ENCODE measurements at places on chromosomes 13 and 19.

- DNase-seq, result no peak
Measured at GRCh38 chr19:1019616-1019961, 1.3 kb downstream of the TMEM259 start.

- DNase-seq, result no peak
Measured at GRCh38 chr13:102729560-102730270, 34.9 kb upstream of the METTL21C start.

- no peak for DNase-seq
Measured at GRCh38 chr19:43774103-43774939, 6.5 kb downstream of the KCNN4 start.

- peak; percentile 3 for DNase-seq
Measured at GRCh38 chr13:19860884-19861655, 2.4 kb downstream of the ZMYM5 start.

DNA sequence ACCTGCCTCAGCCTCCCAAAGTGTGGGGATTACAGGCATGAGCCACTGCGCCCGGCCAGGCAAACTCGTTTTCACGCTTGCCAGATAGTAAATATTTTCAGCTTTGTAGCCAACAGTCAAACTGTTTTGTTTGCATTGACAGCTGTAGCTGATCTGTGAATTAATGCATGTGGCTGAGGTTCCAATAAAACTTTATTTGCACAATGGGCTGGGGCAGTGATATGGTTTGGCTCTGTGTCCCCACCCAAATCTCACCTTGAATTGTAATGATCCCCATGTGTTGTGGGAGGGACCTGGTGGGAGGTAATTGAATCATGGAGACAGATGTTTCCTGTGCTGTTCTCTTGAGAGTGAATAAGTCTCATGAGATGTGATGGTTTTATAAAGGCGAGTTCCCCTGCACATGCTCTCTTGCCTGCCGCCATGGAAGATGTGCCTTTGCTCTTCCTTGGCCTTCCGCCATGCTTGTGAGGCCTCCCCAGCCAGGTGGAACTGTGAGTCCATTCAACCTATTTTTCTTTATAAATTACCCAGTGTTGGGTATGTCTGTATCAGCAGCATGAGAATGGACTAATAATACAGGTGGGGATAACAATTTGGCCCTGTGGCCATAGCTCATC, 22.4 kb upstream of the RANBP3 start:
- DNase-seq, result no peak

GRCh38 chr19:33715462-33715861, 81.2 kb upstream of the KCTD15 start:
- DNase-seq, result no peak

- no peak for DNase-seq
Measured at GRCh38 chr13:29532116-29532515, 63.4 kb downstream of the SLC7A1 start.

- DNase-seq, result no peak
Measured at GRCh38 chr19:35433448-35433847, 14.6 kb upstream of the FFAR2 start.

GRCh38 chr19:18193388-18194180, 566 bp downstream of the MPV17L2 start:
- no peak for DNase-seq

GRCh38 chr13:73138638-73139491, 80.1 kb downstream of the KLF5 start:
- no peak for DNase-seq

GRCh38 chr13:60647547-60647946, 250.5 kb downstream of the TDRD3 start:
- no peak for DNase-seq

- no peak for DNase-seq
Measured at GRCh38 chr19:46254776-46255175, 25.2 kb downstream of the IGFL1 start.

DNA sequence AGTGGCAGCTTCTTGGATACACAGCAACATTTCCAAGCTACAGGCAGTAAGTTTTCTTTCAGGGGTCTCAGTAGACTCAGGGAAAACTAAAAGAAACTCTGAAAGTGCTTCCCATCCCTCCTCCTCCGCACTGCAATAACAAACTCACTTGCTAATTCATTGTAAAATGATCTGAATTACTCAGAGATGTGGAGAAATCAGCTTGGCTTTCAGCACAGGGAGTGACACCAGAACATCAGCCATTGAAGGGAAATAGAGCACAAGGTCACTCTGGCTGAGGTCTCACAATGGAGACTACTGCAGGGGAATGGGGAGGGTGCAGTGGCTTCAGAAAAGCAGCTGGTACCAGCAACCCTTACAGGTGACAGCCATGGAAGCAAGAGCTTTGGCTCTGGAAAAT, 137.3 kb upstream of the SERP2 start:
- no peak for DNase-seq

DNA sequence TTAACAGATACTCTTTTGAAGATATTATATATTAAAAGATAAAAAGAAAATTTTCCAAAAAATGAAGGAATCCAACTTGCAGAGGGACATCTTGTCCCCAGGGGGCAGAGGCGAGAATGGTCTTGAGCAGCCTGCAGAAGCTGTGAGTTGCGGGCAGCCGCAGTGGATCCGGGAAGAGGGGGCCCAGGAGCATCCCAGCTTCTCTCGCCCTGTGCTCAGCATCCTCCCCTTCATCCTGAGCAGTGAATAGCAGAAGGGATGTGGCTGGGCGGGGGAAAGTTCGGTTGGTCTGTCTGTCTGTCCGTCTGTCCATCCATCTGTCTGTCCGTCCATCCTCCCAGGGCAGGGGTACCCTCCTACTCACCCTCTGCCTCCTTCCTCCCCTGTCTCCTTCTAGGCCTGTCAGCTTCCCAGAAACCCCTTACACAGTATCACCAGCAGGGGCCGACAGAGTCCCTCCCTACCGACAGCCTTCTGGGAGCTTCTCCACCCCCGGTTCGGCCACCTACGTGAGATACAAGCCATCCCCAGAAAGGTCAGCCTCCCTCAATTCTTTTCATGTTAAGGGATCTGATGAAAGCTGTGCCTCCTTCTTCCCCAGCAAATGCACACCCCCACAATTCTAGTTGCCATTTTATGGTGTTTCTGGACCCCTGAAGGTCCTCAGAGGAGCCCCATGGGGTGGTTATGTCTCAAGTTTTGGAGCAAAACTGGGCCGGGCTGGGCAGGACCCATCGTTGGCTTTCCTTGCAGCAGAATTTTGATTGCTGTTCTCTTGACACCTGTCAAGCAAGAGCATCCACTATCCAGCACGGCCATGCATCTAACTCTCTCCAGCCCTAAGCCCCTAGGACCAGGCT, 81.6 kb downstream of the DPF1 start:
- DNase-seq, result no peak

All from SW 1271 (cell line).